ENCODE measurements at places on chromosomes 1 and 21.
A peak's percentile ranks its signal among the peaks of the same experiment; 100 is the strongest.

GRCh38 chr1:43373066-43373940 is 5.5 kb upstream of the ELOVL1 start:
- no peak for DNase-seq

DNA sequence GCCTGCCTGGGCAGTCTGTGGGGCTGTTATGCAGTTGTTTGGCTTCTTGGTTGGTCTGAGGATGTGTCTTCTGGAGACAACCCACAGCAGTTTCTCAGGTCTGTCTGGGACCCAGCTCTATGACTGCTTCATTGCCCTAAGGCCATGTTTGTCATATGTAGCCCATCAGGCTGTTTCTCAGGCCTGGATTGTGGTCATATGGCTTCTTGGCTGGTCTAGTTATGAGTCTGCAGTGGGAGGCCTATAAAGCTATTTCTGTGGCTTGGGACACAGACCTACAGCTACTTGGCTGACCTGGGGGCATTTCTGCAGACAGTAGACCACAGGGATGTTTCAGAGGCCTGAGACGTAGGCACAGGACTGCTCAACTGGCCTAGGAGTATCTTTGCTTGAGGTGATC is 41.5 kb downstream of the CHIA start:
- no peak for DNase-seq

DNA sequence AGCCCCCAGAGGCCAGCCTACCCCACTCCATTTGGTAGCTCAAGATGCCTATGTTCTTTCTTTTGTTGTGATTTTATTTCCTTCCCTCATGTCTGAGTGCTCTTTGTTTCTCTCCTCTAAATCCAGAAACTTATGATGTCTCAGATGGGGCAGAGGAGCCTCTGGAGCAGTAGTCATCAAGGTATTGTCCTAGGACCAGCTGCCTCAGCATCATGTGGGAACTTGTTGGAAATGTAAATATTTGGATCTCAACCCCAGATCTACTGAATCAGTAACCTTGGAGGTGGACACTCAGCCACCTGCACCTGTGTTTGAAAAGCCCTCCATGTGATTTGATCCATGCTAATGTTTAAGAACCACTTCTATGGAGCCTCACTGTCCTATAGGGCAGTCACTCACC is 593.1 kb upstream of the PLXNA2 start:
- DNase-seq = no peak

- no peak for DNase-seq
Measured at GRCh38 chr21:34364921-34365320, 1.1 kb downstream of the KCNE2 start.

DNA sequence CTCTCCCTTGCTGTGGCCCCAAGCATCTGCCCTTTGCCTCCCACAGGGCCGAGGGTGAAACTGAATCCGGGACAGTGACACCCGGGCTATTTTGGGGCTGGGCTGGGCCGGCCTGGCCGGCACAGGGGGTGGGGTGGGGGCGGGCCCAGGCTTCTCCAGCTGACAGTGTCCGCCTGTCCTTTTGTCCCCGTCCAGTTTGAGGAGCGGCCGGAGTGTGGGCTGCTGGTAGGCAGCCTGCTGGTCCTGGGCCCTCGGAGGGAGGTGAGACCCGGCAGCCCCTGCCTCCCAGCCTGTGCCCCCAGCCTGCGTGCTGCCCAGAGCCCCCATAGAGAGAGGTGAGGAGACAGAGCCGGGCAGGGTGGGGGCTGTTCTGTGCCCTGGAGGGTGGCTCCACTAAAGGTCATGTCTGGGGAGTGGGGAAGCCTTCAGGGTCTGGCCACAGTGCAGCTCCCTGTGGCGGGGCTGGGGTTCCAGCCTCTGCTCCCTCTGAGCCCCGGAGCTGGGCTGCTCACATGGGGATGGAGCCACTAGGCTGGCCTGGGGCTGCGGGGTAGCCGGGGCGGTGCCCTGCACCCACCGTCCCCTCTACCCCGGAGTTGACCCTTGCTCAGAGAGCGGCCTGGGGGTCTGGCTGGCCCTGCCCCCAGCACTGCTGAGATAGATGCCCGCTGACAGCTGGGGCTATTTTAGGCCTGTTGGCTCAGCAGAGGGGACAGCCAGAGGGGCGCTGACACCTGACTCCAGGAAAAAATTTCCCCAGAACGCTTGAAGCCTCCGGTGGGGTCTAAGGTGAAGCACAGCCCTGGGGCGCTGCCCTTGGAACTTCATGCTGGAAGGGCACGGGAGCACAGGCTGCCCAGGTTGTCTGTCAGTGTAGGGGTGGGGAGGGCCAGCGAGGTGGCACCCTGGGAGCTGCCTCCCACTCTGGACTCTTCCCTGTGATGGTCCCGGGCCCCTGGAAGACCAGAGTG is at the start of gene OBSCN:
Gene OBSCN (plus strand): TSS at position 194 of the 971 bp plus-strand sequence. CDS start 3,740 bp downstream, outside the sequence.
- DNase-seq = no peak

- DNase-seq = no peak
Measured at GRCh38 chr1:118366286-118366685, 181.3 kb upstream of the SPAG17 start.

DNA sequence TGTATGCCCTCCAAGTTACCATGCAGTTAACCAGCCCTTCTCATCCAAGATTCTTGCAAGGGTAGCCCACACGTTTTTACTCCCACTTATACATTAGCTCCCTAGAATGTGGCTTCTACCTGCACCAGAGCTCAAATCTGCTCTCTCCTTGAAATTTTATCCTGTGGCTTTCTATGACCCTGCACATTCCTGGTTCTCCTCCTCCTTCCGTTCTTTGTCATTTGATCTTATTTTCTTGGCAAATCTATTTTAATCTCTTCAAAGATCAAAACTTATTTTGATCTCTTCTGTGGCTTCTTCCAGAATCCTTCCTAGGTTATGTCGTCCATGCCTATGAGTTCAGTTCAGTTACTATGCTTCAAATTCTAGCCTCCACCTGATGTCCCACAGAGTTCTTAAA is 115.6 kb upstream of the GUCA2B start:
- no peak for DNase-seq

DNA sequence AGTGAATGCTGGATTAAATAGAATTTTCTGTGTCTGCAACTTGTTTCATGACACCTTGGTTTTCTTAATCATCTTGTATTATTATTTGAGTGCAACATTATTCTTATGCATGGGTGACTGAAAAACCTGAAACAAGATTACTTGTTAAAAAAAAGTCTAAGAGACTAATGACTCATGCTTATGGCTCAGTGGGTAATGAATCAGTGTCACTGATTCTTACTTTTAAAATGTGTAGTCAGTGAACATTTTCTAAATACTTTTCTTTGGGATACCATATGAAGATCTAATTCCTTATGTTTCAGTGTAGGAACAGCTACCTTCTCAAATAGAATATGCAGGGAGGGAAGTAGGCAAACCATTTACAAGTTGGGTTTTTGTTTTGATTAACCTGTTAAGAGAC is 65.5 kb downstream of the PRKAA2 start:
- DNase-seq = no peak

DNA sequence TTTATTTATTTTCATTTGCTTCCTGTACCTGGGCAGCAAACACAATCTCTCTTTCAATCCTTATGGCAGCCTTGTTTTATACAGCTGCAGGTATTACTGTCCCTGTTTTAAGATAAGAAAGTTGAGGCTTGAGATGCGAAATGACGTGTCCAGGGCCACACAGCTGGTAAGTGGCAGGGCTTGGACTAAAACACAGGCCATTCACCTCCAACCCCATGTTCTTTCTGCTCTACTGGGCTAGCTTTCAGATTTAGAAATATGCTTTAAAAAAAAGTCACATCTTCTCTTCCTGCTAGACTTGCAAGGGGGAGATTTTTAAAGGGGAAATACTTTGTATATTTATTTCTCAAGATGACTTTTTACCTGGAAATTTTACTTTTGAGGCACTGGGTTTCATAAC is 62.8 kb downstream of the CNST start:
- DNase-seq = no peak

DNA sequence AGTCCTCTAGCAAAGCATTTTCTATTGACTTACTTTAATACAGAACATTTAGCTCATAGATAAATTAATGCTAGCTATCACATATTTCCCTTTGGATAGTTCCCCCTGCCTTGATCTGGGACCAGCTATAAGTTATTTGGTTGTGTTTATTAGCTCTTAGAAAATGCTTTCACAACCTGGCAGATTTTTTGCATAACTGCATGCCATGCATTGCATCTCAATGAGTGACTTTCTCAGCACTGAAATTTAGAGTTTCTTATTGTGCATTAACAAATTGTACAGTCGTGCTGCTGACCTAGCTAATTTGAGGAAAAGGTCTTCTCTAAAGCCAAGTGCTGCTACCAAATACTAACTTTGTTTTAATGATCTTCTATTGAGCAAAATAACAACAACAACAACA is 164.8 kb downstream of the PLPPR5 start:
- no peak for DNase-seq

DNA sequence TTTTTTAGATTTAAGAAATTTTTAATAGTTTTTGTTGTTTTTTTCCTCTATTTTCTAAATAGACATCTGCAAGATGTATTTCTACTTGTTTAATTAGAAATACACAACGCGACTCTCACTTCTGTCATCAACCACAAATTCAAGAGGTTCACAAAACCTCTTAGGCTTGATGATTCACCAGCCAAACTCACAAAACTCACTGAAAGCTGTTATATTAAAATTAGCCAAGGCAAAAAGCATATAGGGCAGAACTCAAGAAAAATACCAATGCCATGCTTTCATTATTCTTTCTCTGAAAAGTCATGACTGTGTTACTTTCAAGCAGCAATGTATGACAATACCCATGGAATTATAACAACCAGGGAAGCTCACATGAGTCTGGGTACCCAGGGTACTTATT is 487.0 kb upstream of the RGS18 start:
- no peak for DNase-seq

GRCh38 chr1:222242492-222242891 is 305.4 kb downstream of the HHIPL2 start:
- DNase-seq = no peak

DNA sequence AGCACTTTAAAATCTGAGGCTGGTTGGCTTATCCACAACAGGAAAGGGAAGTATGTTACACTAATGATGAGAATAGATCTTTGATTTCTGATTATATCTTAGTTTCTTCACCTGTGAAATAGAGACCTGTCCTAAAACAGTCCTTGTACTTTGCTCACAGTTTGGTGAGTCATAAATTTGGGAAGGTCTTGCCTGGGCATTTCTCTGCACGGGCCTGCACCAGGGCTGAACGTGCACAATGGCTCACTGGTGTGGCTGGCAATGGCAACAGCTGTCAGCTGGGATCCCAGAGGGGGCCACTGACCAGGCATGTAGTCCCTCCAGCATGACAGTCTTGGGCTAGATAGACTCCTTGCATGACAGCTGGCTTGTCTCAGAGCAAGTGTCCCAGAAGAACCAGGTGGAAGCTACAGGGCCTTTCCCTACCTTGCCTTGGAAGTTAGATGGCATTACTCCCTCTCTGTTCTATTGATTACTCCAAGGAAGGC is 367.4 kb downstream of the DISC1 start:
- DNase-seq = no peak

DNA sequence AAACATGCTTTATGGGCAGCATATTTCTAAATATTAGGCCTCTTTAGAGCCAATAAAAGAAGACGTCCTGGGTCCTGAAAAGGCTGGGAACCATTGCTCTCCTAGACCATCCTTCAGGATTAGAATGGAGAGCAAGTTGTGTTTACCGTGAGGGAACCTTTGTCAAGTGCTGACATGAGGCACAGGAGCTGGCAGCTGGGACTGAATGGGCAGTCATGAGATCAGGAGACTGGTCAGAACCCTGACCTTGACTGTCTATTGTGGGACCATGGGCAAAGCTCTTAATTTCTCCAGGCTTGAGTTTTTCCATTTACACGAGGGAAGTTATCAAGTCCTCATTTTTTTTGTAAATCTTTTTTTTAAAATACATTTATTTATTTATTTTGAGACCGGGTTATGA is 5.2 kb downstream of the PFKFB2 start:
- no peak for DNase-seq

- DNase-seq = no peak
Measured at GRCh38 chr1:91856996-91857395, 29.0 kb downstream of the TGFBR3 start.

DNA sequence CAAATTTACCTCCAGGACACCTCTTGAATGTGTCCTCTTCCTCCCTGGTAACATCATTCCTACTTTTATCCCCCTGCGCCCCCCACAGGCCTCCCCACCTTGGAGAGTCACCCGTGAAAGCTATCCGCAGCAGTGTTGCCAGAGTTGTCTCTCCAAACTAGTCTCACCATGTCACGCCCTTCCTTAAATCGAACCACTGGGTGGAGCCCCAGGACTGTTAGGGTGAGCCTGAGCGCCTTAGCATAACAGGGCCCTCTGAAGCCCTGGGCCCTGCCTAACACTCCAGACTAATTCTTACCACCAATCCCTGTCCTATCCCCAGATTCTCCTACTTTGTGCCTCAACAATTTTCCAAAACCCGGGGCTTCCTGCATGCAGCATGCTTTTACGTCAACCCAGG is 35.0 kb downstream of the HSD3B2 start:
- no peak for DNase-seq

DNA sequence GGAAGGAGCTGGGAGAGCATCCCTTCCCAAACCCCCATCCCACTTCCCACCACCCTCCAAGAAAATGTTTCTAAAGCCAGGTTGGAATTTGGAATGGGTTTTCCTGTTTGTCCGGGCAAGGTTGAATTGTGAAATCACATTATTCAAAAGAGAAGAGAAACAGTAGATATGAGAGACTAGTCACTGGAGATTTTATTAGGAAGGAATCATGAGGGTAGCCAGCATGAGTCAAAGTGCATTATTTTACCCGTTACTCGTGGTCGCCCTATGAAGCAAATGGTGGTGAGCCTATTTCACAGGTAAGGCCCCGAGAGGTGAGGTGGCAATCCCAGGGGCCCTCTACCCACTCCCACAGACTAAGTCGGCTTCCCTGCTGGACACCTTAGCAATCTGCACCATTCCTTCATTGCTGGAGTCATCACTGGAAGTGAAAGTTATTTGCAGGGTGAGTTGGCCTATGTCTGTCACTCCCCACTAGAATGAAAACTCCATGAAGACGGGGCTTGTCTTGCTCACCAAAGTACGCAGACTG is 52.8 kb downstream of the TOMM20 start:
- DNase-seq = no peak

DNA sequence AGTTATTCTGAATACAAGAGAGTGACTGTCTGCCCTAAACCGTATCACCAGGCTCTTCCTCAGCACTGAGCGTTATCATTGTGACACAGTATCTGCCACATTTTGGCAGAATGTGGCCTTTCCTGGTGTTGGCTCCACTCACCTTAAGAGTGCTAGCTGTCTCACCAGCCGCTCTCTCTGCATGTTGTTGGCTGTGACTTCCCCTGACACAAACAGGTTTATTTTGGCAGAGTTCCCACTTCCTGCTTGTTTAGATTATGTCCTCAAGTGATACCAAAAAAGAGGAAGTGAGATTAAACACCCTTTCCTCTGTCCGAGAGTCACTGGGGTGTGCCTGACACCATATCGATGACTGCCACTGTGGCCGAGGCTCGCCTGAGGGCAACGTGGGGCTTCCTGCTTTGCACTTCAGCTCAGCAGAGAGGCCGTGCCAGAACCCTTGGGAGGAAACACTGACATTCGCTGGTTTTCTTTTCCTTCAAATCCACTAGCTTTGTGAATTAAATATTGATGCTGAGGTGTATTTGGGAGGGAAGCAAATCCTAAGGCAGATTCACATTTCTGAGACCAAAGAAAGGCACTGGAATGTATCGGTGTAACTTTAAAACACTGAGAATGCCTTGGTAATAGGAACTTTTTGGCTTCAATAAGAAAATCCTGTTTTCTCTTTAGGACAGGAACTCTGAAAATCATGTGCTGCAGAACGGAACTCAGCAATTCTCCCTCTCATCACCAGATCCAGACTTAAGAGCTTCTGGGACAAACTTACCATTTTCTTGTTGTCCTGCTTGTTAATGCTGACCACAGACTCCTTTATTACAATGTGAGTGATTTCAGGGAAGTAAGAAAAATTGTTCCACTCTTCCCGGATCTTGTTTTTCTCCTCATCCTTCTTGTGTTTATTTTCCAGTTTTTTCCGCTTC is 102.1 kb downstream of the JAK1 start:
- peak; percentile 90 for DNase-seq
